Right atrium auricular region (tissue), 2 donors: ENCODE measurements at places on chromosomes 12 and 14. TPM values are rescaled to one million over a fixed set of nuclear protein-coding genes. Genes with fewer than 3 reads are reported as not detected.

The ITGA7 gene
- 291 TPM for total RNA-seq

The HPD gene
- total RNA-seq, result 0.39 TPM

DNA sequence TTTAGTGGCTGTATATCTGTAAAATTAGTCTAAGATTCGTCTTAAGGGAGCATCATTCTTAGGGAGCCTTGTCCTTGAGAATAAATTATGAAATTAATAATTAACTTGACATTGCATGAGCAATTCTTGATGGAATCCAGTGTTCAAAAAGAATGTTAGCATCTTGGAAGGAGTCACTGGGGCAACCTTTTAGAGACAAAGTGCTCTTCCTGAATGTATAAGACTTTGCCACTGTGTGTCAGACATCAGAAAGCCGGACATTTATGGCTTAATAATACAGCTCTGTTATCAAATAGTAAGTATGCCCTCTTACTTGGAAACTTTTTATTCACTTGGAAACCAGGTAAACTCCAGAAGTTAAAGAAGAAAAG lies 83.3 kb downstream of the CCER1 start:
- no peak for DNase-seq

GRCh38 chr12:113170926-113171325 lies 14.4 kb downstream of the DDX54 start:
- no peak for DNase-seq

The PPP1R1A gene
- total RNA-seq, result 104 TPM

DNA sequence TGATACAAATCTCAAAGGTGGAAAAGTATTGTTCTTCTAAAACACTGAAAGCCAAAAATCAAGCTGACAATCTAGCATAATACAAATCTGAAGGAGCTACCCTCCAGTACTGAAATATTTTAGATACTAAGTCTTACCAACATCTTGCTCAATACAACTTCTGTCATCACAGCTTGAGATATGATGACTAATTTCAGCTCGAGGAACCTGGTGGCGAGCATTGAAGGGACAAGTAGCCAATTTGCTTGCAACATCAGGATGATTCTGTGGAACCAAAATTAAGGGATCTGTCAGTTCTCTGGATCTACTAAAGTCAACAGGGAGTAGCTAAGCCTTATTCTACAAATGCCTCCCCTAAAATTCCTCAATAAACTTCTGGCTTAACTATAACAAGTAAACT lies 10.4 kb downstream of the GTSF1 start:
- DNase-seq, result peak; percentile 79

The USP15 gene
- total RNA-seq, result 49.7 TPM

DNA sequence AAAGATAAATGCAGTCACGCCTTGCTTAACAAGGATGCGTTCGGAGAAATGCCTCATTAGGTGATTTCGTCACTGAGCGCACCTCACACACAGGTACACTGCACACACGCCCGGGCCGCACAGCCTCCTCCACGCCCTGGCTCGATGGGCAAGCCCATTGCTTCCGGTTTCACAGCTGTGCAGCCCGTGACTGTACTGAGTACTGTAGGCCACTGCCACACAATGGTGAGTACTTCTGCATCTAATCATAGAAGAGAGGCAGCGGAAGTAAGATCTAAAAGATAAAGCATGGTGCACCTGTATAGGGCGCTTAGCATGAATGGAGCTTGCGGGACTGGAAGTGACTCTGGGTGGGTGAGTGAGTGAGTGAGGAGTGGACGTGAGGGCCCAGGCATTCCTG lies 4.3 kb downstream of the RIMBP2 start:
- no peak for DNase-seq

DNA sequence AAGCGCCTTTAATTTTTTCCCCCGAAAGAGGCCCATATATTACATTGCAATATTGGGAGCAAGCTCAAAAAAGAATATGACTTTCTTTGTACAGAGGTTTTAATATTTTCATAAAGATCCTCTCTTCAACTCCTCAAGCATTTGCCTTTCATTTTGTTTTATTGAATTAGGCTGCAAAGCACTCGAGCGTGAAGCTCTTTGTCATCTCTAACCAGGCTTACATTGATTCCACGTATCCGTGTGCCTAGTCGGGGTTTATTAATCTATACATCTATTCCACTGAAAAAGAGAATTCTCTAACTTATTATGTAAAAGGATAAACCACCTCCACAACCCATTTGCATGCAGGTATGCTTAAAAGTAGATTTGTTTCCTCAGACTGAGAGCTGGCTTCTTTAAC lies 234.8 kb upstream of the TMPO start:
- DNase-seq, result no peak

GRCh38 chr12:48933664-48934311 lies 8.5 kb upstream of the FKBP11 start:
- DNase-seq, result no peak

The ASB2 gene
- 115 TPM for total RNA-seq

DNA sequence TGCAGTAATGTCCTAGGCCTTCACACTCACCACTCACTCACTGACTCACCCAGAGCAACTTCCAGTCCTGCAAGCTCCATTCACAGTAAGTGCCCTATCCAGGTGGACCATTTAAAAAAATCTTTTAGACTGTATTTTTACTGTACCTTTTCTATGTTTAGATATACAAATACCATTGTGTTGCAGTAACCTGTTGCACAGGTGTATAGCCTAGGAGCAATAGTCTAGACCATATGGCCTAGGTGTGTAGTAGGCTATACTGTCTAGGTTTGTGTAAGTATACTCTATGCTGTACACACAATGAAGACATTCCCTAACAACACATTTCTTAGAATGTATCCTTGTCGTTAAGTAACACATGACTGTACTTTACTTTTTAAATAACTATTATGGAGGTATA lies 17.2 kb downstream of the CYP46A1 start:
- DNase-seq, result peak; percentile 11

DNA sequence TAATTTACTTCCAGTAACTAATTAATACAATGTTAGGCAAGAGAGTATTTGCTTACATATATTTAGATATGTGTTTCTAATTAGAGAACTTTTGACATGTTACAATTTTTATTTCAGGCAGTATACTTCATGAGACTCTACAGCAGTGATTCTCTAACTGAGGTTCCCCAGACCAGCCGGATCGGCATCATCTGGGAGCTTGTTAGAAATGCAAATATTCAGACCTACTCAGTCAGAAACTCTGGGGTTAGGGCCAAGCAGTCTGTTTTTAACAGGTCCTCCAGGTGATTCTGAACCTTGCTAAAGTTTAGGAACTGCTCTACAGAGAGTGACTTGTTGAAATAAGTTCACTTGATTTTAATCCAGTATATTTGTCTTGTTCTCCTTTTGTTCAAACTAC lies 46.5 kb downstream of the ARID2 start:
- DNase-seq, result no peak

GRCh38 chr14:37262649-37263048 lies 64.9 kb downstream of the MIPOL1 start:
- DNase-seq, result no peak

DNA sequence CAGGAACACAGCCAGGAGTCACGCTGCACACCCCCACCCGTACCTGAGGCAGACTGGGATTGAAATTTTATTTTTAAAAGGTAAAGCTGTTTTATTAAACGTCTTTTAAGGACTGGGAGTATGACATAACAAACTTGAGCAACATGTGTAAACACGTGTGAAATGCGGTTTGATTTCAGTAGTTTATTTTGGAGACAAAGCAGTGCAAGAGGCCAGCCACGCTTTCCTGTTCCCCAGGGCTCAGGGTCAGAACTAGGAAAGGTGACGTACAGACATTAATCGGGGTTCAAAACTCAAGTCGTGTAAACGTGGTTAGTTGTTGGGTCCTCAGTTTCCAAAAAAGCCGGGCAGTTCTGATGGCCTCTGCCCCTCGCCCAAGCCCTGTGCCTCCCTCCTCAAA lies 16.7 kb downstream of the CHGA start:
- no peak for DNase-seq

DNA sequence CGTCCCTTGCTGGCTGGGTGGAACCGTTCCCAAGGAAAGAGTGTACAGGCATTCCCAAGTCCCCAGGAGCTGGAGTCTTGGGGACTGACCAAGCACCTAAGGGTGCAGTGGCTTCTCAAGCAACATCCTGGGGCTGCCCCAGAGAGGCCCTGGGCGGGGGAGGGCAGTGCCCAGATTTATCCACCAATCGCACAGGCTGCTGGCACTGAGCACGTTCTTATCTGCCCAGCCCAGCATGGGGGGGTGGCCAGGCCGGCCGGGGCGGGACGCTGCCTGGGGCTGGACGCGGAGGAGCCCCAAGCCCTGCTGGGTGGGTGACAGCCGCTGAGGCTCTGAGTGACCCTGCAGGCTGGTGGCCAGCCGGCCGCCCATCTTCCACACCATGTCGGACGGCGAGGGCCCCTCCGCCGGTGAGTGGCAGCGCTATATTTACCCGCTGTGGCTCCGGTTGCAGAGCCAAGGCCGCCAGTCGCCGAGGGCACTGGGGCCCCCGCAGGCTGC lies 53.4 kb downstream of the CYP46A1 start:
- DNase-seq, result peak; percentile 76

The ADCK1 gene
- 5.5 TPM for total RNA-seq

GRCh38 chr12:117360551-117361346 lies 677 bp downstream of the NOS1 start:
- no peak for DNase-seq

The STYK1 gene
- 0.12 TPM for total RNA-seq

- DNase-seq, result no peak
Observed at GRCh38 chr12:92290350-92290695, 144.7 kb upstream of the BTG1 start.

The KIF5A gene
- 0.11 TPM for total RNA-seq

The LRRIQ1 gene
- not detected for total RNA-seq

The KRT78 gene
- total RNA-seq, result not detected

DNA sequence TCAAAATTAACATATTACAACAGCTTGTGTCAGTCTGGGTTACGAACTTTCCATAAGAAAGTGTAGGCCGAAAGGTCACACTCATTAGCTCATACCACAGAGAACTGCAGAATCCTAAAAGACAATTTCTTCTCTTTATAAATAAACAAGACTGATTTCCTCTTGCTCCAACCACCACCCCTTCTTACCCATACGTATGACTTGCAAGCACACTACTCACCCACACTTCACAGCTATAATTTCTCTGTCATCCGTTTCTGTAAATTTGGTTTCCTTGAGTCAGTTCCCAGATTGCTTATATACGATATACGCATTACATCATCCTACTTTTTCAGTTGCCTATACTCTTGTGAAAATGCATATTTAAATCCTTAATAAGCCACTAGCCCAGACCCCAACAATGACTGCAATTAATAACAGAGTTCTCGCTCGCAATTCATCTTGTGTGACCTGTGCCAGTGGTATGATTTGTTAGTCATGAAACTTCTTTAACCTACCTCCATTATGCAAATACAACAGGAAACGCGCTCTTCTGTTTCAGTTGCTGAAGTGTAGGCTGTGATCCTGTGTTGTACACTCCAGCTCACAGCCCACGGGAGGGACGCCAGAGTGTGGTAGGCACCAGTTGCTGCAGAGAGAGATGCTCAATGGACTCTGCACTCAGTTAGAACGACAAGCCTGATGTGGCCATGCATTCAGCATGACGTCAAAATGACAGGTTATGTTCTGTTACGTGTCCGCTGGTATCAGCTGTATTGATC lies 417.6 kb downstream of the PDZRN4 start:
- DNase-seq, result no peak

DNA sequence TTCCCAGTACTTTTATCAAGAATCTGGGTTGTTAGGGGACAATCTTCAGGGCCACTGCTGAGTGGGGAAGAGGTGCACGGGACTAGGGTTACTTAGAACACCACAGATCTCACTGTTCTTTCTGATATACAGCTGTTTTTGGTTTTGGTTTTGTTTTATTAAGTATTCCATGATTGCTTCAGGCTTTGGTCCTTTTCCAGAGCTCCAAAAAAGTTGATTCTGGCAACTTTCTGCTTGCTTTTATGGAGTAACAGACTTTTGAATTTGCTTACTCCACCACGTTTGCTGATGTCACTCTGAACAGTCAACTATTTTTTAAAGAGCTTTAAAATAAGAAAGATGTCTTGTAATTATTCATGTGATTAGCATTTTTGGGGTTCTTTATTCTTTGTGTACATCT lies 368.1 kb upstream of the FOXG1 start:
- DNase-seq, result no peak

The MYH6 gene
- total RNA-seq, result 8,253 TPM

DNA sequence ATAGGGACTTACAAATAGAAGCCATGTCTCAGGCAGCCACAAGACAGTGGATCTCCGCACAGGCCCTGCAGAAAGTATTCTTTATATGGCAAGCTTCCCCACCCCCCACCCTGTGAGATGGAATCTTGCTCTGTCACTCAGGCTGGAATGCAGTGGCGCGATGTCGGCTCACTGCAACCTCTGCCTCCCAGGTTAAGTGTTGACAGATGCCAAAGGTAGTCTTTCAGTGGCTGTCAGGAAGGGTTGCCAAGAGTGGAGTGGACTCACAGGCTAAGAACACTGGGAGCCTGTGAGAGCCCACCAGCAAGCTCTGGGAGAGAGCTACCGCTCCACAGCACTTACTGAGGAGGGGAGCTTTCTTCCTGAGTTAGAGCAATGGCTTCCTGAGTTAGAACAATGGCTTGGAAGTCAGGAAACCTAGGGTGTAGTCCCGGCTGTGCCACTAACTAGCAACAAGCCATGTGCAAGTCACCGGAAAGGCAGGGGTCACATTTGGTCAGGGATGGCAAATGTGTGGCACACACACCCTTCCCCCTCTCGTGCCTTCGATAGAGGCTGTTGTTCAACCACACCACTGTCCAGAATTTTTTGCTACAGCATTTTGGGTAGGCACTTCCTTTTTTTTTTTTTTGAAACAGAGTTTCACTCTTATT lies 2.6 kb downstream of the RNASE1 start:
- peak; percentile 68 for DNase-seq

The COL2A1 gene
- total RNA-seq, result not detected

GRCh38 chr12:120739821-120740613 lies 14.4 kb downstream of the ACADS start:
- no peak for DNase-seq

GRCh38 chr12:126157575-126157966 lies 1092.3 kb downstream of the AACS start:
- DNase-seq, result no peak

DNA sequence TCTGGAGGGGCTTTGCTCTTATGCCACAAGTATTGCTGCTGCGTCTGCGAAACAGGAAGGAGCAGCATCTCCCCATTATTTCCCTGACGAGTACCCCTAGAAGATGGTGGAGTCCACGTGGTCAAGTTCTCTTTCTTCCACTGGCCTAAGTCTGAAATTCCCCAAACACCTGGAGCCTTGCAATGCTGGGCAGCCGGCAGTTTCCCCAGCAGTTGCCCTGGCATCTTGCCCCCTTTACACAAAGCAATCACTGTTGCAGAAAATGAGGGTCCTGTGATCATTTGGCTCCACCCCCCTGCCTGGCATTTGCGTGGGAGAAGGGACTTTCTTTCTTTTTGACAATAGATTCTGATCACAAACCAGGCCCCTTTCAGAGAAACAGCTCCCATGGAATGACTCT lies 56.9 kb downstream of the FOS start:
- DNase-seq, result no peak
